ENCODE measurements at places on chromosomes 4 and X. TPM values are rescaled to one million over a fixed set of nuclear protein-coding genes. Genes with fewer than 3 reads are reported as not detected.

The TRAM1L1 gene
- 0.96 TPM for total RNA-seq

The SH3D19 gene
- 125 TPM for total RNA-seq

The MAGEA3 gene
- not detected for total RNA-seq

The SLC34A2 gene
- total RNA-seq: 2,903 TPM

The USP26 gene
- total RNA-seq: not detected

The CEP135 gene
- total RNA-seq: 6.8 TPM

DNA sequence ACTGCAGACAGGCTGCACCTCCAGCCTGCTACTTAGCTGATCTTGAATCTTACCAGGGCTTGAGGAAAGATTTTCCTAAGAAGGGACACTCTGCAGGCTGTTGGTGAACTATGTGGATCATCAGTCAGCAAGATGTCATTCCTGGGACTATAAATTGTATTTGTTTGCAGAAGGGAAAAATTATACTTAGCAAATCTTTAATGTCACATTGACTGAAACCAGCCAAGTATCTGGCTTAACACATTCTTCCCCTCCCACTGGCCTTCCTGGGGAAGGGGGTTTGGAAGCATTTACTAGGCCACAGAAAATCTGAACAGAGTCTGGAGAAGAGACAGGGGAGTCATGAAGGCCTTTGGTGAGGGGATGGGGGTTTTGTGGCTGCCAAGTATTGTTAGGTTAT, 156.7 kb upstream of the EOLA2 start:
- no peak for DNase-seq

- no peak for DNase-seq
Measured at GRCh38 chr4:154490583-154491340, 837 bp downstream of the DCHS2 start.

GRCh38 chr4:10691651-10692050, 7.1 kb upstream of the CLNK start:
- no peak for DNase-seq

DNA sequence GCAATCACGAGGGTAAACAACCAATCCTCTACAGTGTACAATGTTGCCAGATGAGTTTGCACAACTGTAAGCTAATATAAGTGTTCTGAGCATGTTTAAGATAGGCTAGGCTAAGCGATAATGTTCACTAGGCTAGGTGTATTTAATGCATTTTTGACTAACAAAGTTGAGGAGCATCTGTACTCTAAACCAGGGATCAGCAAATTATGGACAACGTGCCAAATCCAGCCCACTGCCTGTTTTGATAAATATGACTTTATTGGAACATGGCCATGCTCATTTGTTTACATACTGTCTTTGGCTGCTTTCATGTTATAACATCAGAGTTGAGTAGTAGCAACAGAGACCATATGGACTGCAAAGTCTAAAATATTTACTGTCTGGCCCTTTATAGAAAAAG, 46.3 kb upstream of the ARHGEF6 start:
- DNase-seq: no peak

DNA sequence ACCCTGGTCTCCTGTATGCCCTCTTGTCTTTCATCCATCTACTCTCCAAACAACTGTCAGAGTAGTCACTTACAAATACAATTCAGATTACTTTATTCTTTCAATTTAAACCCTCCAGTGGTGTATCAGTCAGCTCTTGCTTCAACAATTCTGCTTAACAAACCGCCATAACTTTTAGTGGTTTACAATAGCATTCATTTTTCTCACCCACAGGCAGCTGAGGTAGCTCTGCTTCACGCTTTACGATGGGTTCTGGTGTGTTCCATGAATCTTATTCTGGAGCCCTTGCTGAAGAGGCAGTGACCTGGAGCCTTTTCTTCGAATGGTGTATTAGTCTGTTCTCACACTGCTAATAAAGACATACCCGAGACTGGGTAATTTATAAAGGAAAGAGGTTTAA, 86.2 kb upstream of the CAMK2D start:
- no peak for DNase-seq

GRCh38 chr4:7266525-7267292, 74.4 kb downstream of the SORCS2 start:
- no peak for DNase-seq

GRCh38 chrX:73481521-73481920, 34.7 kb downstream of the CDX4 start:
- DNase-seq: no peak

GRCh38 chrX:115650916-115651315, 89.9 kb downstream of the PLS3 start:
- DNase-seq: no peak

- DNase-seq: no peak
Measured at GRCh38 chrX:108945883-108946523, 209.6 kb upstream of the IRS4 start.

- peak; percentile 51 for DNase-seq
Measured at GRCh38 chrX:120251471-120252011, 929 bp downstream of the ZBTB33 start.

- no peak for DNase-seq
Measured at GRCh38 chr4:68951078-68951805, at the start of gene UGT2A3. Gene UGT2A3, minus strand, starts transcription at chr4:68951804. Its CDS starts 44 bp downstream, at chr4:68951760.

DNA sequence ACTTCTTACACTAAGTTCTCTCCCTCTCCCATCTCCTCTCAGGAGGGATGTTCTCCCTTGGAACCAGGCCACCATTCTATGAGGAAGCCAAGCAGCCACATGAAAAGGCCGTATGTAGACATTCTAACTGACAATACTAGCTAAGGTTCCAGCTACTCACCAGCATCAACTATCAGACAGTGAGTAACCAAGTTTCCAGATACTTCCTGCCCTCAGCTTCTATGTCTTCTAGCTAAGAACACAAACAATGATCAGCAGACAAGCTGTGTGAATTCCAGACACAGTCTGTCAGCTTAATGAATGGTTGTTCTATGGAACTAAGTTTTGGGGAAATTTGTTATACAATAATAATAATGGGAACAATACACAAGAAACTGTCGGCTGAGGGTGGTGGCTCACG, 50.8 kb downstream of the SMIM14 start:
- DNase-seq: no peak

DNA sequence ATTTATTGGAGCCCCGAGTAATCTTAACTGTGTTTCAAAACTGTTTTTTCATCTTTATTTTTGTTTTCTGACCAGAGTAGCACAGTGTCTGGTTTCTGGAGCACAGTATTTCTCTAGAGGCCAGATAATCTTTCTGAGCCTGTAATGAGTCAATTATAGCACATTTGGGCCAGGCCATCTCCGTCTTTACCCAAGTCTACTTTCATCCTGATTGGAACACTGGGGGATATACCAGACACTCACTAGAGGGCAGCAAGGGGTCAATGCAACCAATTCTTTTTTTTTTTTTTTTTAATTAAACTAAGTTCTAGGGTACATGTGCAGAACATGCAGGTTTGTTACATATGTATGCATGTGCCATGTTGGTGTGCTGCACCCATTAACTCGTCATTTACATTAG, 282.0 kb downstream of the ARHGAP24 start:
- no peak for DNase-seq
